ENCODE measurements at places on chromosomes 11 and 22.
A peak's percentile ranks its signal among the peaks of the same experiment; 100 is the strongest.

DNA sequence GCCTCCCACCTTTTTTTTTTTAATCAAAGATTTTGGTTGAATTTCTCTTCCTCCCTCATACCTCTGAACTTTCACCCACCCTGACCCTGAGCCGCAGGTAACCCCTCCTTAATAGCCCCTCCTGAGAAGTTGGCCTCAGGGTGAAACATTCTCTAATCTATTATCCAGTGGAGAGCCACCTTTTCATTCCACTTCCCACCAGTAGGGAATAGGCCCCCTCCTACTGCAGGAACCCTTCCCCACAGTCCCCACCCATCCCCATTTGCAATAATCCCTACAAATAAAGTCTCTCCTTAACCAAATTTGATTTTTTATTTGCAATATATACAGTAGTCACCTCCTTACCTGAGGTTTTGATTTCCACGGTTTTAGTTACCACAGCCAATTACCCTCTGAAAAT, 2.1 kb upstream of the SLC35F2 start:
- DNase-seq, result no peak

DNA sequence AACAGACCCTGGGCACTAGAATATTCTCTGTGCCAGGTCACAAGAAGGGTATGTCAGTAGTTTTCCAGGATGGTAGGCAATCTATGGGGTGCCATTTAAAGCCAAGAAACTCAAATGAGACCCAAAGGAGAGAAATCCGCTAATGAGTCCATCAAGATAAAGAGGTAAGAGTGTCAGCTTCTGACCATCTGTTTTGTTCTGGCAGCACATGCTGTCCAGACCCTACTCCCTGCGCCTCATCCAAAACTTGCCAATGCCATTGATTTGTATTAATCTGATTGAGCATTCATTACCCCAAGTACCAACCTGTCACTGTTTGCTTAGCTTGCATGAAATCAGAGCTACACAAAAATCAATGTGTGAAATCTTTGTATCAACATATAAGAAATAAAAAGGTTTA, 229.0 kb downstream of the BLID start:
- no peak for DNase-seq

DNA sequence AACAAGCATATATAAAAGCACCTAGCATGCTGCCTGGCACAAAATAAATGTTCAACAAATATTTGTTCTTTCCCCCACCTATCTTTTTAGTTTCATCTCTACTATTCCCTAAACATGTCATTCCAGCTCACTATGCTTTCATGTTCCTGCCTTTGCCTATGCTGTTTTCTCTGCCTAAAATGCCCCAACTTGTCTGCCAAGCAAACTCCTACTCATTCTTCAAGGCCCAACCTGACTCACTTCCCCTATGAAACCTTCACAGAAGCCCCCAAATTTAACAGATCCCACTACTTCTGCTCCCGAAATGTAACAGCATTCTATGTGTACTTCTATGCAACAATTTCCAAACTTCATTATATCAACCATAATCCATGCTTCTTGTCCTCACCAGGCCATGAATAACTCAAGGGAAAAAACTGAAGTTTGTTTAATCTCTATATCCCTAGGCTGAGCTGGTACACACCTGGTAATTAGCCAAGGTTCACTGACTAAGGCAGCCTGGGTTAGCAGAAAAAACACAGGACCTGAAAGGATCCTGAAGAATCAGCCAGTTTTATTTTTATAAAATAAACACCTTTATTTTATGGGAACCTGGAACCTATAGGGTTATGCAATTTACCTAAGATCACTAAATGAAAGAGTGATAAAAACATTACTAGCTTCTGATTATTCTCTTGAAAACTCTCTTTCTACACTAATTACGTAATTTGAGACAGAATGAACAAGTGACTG, 72.2 kb downstream of the PAK1 start:
- DNase-seq, result no peak

GRCh38 chr11:126140926-126141280, 70.5 kb downstream of the RPUSD4 start:
- peak; percentile 50 for DNase-seq

- no peak for DNase-seq
Observed at GRCh38 chr22:47036352-47036751, 273.9 kb downstream of the TBC1D22A start.

DNA sequence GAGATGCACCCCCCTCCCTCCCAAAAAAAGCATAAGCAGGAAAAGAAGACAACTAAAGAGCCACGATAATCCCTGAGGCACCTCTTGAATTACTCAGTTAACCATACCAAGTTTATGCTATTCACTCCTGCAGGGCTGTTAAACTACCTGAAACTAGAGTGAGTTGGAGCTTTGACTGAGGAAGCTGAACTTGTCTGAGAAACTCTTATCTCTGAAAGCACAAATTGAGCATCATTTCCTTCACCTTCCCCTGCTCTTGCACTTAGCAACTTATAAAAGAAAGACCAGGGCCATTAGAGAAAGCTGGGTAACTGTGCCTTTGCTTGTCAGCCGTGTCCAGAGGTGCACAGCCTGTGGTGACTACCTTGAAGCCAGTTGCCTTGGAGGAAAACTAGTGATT, 745.6 kb downstream of the NELL1 start:
- DNase-seq, result no peak
